ENCODE measurements at places on chromosomes 3 and 15.

- DNase-seq = no peak
These were observed at the start of gene GPR62 for GRCh38 chr3:51955175-51955892. TSS of gene GPR62 (plus strand) at chr3:51955381. CDS start at chr3:51955653, 272 bp downstream.

DNA sequence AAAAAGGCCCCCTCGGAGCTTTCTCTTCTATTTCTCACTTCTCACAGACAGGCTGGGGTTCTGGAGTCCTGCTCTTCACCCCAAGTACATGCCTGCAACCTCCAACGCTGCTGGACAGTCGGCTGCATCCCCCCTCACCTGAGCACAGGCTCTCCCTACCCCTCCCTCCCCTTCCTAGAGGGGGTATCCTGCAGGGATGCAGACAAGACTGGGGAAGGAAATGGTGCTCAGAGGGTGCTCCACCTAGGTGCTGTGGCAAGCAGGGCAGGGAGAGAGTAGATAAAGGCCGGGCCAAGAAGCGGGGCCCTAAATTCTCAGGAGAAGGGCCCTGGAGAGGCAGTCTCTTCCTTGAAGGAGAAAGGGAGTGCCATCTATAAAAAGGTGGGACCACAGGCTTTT is 7.0 kb upstream of the STRA6 start:
- no peak for DNase-seq

DNA sequence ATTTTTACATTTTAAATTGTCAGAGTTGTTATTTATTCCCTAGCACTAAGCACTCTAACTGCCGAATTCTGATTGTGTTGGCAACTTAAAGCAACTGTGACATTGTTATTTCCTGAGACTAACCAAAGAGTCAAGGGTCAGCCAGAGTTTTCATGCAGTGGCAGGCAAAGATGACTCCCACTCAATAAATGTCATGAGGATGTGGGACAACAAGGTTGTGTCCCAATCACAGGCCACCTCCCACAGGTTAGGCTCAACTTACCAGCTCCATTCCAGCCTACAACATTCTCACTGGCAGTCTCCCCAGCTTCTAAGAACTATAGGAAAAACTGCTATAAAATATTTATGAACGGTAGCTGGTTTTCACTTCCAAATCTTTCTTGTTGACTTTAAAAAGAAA is 80.1 kb downstream of the RSL24D1 start:
- DNase-seq = no peak

DNA sequence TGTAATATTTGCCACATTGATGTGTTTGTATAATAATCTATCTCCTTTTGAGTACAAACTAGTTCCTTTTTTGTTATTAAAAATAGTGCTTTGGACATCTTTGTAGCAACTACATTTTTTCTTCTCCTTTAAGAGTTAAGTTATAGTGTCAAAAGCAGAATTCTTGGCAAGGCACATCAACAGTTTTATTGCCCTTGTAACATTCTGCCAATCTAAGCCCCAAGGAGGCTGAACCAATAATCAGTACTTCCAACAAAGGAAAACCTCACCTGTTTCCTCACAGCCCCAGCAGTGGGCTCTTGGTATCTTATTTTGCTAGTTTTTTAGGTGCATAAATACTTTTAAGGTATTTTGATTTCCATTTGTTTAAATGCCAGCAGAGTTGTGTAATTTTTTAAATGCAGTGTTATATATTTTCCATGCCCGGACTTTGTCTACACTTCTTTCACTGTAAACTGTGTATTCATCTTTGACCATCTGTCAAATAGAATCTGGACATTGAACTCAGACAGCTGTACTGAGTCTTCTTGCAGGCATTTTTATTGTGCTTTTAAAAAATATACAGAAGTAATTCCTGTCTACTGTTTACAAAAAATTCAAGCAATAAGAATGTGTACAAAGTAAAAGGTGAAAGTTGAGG is 101.0 kb downstream of the MYLK start:
- DNase-seq = no peak

DNA sequence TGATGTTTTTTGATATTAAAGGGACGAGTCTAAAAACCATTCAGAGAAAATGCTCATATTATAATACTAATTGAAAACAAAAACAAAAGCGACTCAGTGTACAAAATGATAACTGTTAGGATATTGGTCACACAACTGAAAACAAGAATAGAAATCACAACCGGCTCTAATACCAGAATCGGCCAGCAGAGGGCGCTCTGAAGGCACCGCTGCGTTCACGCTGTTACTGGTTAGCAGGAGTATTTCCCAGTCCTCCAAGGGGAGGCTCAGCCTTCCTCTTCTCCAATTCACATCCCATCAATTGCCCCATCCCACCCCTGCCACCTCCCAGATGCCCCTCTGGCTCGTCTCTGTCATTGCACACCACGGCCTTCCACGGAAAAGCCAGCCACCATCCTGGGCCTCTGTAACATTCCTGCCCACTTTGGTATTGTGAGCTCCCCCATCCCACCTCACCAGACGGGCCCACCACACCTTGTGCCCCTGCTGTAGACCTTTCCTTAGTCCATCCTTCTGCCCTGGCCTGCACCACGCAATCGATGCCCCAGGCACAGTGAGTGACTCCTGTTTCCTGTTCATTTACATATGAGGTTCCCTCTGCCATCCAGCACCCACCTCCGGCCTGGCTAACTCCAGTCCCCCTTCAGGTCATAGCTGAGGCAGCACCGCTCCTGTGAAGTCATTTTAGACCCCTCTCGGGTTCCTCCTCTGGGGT is 8.5 kb downstream of the FAM107A start:
- peak; percentile 60 for DNase-seq

DNA sequence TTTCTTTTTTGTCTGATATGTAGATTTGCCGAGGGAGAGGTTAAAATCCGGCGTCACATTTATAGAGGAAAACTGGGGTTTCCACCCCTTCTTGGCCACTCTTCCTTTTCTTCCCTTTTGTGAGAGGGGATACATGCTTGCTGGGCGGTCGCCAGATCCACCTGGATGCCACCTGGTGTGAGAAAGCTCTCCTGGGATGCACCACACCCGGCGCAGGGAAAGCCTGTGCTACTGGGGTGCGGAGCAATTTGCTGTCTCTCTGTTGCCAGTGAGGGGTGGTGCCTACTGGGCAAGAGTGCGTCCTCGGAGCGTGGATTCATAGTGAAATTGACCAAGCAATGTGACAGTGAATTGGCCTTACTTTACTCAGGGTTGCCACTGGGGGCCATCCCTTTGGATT is 2.5 kb upstream of the RGMA start:
- no peak for DNase-seq

DNA sequence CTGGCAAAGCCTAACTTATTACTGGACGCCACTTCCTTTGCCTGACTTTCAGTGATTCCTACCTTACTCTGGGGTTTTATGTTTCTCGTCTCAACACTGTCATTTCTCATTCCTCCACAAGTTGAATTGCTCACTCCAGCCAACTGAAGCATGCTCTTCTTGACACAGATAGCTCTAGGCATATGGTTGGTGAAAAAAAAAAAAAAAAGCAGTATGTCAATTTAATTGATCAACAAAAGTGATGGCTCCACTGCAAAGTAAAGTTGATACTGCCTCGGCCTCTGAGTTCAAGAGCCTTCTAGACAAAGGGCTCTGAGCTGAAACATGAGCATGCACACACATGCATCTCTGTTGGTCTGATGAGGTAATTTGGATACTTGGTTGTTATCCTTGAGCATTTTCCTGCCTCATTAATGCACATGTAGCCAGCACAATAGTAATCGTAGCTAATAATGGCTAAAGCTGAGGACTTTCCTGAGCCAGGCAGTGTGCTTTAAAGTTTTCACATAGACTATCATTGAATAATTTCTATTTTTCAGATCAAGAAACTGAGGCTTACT is 21.4 kb upstream of the UBE2Q2 start:
- no peak for DNase-seq

DNA sequence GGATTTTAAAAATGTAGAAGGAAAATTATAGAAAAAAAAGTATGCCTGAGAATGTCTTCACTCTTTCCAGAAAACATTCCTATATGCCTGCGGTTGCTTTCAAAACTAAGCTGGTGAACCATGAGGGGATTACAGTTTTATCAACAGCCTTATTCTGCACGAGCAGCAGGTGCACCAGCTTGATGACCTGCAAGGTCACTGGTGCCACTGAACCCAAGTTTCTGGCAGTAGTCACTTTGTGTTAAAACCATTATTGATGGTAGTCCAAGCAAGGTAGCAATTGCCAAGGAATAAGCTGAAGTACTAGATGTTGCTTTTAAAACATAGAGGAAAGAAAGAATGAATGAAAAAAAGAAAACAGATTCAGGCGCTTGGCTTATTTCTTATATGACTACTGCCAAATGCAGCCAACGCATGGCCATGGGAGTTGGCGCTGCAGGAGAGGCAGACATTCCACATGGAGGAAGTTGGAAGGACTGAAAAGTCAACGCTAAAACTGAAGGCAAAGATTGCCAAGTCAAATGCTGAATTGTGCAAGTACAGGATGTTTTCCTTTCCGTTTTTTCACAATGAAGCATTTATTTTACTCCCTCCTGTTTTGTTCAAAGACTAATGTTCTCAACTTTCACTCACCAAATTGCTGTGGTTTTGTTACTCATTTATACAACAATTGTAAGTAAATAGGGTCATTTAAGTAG is 601.4 kb downstream of the CADM2 start:
- DNase-seq = no peak

- DNase-seq = no peak
These were observed 21.6 kb downstream of the CCDC80 start for GRCh38 chr3:112619295-112619694.

GRCh38 chr3:140763532-140763931 is 85.7 kb downstream of the TRIM42 start:
- DNase-seq = no peak

DNA sequence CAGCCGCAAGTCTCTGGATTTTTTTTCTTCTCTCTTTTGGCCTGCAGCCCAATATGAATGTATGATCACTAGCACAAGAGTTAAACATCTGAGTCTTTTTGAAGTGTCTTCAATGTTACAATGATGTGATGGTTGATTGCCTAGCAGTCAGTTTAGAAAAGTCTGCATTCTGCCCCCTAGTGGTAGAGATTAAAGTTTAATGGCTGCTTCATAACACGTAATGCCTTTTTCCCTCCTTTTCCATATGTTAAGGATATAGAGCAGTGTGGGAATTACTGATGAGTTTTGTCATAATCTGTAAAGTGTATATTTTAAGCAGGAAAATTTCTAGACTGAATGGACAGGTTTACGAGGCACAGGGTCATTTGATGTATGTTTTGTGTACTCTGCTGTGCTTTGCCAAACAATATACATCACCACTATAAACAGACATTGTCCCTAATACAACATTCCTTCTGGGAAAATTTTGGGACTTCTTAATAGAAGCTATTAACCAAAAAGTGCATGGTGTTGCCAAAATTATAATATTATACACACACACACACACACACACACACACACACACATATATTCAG is 1038.5 kb upstream of the NR2F2 start:
- DNase-seq = no peak

- DNase-seq = no peak
These were observed 290.6 kb downstream of the SATB1 start for GRCh38 chr3:18134386-18135059.

DNA sequence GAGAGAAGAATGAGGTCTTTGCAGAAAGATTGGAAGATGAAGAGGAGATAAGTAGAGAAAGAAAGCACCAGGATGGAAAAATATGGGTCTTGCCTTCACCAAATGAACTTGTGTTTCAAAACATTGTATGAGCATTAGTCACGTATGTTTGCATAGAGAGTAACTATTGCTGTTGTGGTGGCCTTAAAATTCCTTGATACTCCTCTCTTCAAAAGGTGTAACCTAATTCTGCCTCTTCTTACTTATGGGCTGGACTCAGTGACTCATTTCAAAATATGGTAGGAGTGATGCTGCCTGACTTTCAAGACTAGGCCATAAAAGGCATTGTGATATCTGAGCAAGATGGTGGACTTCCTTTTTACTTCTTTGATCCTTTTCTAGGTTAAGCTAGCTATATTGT is 228.7 kb upstream of the ZNF385D start:
- DNase-seq = no peak

DNA sequence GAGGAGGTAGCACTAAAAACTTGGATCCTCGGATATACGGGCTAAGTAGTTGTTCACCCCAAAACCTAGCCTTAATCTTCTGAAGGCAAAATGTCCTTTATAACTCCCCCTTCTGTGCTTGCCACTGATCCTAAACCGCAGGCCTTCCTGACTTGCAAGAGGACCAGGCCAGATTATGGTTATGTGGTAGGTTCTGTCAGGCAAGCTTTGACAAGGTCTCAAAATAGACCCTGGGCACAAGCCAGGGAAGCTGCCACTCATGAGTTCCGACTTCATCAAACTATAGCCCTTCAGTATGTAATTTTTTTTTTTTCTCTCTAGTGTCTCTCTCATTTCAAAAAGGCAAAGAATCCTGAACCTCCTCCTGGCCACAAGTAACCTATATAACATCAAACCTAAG is 3.2 kb downstream of the LRRFIP2 start:
- no peak for DNase-seq
